WERI-Rb-1 (cell line): ENCODE measurements at places on chromosomes 2 and 18.
A peak's percentile ranks its signal among the peaks of the same experiment; 100 is the strongest.

GRCh38 chr2:128564551-128564950 lies 245.9 kb upstream of the HS6ST1 start:
- no peak for DNase-seq

DNA sequence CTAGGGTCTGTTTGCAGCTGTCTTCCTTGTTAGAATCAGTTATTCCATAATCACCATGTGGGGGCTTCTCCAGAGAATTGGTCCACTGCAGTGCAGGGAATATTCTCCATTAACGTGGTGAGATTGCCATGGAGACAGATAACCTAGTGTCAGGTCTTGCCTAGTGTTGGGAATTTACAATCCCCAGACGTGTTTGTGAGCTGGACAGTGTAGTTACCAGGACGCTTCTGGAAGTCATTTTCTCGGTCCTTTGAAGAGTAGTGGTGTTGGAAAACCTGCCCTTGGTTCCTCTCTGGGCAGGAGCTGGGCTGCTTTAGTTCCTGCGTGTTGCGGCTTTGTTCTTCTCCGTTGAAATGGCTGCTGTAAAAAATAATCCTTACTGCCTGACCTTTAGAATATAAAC lies 68.8 kb upstream of the LYPD6B start:
- DNase-seq: no peak

DNA sequence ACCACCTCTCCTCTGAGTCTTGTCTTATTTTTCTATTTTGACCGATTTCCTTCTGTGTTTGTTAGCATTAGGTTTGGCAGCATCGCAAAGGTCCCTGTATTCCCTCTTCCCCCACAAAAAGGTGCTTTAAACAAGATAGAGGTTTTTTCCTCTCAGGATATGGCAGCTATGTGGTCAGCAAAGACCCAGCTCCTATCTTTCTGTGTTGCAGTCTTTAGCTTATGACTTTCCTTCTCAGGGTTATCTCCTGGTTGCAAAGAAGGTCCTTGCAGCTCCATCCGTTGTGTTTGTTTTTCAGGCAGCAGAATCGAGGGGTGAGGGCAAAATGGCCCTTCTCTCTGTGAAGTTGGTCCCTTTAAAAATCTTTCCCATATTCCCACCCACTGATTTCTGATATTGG lies 38.4 kb downstream of the GALNT1 start:
- no peak for DNase-seq

DNA sequence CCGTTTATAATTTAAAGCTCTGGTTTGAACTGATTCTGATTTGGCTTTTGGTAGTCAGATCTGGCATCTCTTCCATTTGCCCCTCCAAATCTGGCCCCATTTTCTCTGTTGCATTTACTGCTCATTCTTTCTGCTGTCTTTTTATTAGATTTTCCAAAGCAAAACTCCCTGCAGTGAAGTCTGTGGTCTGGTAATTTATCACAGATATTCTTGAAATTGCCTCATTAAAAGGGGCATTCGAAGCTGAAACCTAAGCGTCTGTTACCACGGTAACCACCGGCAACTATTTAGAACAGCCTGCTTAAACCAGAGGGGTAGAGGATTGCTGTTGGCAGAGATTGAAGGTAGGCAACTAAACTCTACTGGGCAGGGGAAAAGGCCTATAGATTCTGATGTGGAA lies 111.5 kb upstream of the UPP2 start:
- DNase-seq: no peak

DNA sequence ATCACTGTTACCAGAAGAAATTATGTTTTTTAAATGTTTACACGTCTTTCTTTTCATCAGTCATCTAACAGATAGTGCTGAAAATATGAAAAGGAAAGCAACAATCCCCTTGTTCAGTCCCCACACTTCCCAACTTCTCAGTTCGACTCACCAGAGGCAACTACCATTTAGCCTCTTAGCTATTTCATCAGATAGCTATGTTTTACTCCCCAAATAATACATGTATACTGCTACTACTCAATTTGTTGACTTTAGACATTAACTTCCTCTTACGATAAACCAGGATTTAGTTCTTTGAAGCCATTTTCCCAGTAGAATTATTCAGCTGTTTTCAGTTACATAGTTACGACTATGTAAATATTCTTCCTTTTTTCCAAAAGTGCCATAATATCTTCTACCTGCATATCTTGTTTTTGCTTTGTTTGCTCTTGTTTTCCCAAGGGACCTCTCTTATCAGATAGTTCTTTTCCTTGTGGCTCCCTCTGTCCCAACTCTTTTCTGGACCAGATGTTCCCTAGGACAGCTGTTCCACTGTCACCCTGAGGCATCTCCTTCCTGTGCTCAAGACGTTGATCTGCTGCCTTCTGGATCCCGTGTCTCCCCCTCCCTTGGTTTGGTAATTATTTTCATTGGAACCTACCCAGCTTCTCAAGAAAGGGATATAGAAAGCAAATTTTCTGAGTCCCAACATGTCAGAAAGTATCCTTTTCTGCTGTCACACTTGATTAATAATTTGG lies 289.3 kb upstream of the TANK start:
- DNase-seq: no peak

GRCh38 chr2:165647409-165647808 lies 146.6 kb downstream of the GALNT3 start:
- no peak for DNase-seq

GRCh38 chr2:76642129-76642528 lies 880.0 kb downstream of the LRRTM4 start:
- DNase-seq: no peak

GRCh38 chr2:49162151-49162550 lies 7.8 kb upstream of the FSHR start:
- no peak for DNase-seq

DNA sequence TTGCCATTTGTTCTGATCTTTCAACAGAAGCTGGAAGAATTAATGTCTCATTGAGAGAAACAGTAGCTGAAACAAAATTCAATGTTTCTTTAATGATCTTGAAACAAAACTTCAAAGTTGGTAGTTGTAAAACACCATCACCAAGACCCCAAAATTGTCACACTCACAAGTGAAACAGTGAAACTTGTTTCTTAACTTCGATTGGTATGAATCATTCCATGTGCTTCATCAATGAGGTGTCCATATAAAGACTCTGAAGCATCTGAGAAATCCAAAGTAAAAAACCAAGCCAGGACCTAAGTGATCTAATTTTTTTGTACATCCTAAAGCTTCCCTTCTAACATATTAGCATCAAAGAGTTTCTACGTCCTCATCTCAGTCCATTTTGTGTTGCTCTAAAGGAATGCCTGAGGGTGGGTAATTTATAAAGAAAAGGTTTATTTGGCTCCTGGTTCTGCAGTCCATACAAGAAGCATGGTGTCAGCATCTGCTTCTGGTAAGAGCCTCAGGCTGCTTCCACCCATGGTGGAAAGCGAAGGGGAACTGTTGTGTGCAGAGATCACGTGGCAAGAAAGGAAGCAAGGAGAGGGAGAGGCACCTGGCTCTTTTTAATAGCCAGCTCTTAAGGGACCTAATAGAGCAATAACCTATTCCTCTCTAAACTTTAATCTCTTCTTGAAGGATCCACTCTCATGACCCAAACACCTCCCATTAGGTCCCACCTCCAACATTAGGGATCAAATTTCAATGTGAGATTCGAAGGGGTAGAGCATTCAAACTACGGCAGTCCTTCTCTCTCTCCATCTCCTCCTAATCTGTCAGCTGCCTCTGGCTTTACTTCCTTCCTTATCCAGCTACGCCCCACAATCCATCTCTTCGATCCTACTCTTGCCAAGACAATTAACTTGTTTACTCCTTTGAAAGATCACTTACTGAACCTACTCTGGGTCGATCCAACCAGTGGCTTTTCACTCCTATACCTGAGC lies 20.7 kb upstream of the TLK1 start:
- DNase-seq: no peak

GRCh38 chr18:3217948-3218647 lies 1.7 kb downstream of the MYOM1 start:
- peak; percentile 51 for DNase-seq

- DNase-seq: no peak
Measured at GRCh38 chr2:42164046-42164445, 5.1 kb upstream of the EML4 start.

- no peak for DNase-seq
Measured at GRCh38 chr2:18585526-18585925, 3.8 kb downstream of the NT5C1B start.

- DNase-seq: no peak
Measured at GRCh38 chr2:236180076-236180816, 12.1 kb upstream of the GBX2 start.

GRCh38 chr18:48946329-48946835 lies 4.4 kb downstream of the SMAD7 start:
- no peak for DNase-seq

GRCh38 chr2:28754321-28754720 lies 2.7 kb downstream of the PPP1CB start:
- no peak for DNase-seq

GRCh38 chr18:67583621-67584020 lies 67.1 kb upstream of the DSEL start:
- no peak for DNase-seq

GRCh38 chr2:174493549-174494331 lies 6.9 kb upstream of the GPR155 start:
- DNase-seq: no peak

- no peak for DNase-seq
Measured at GRCh38 chr18:3180325-3180724, 39.4 kb downstream of the MYOM1 start.

DNA sequence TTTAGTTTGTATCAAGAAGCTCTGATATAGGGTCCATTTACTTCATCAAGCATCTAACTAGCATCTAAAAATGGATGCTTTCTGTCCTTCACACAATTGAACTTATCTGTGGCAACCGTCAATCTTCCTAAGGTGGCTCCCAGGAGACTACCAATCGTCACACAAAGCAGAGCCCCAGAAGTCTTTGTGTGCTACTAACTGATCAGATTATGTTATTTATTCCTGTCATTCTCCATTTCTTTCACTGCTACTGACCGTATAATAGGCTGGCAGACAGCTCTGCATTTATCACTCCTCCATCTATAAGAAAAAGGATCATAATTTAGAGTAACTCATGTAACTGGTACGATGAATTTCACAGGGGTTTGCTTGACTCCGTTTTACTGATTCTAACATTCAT lies 585.0 kb upstream of the NXPH2 start:
- no peak for DNase-seq

GRCh38 chr18:11548396-11548795 lies 61.0 kb upstream of the SLC35G4 start:
- no peak for DNase-seq

DNA sequence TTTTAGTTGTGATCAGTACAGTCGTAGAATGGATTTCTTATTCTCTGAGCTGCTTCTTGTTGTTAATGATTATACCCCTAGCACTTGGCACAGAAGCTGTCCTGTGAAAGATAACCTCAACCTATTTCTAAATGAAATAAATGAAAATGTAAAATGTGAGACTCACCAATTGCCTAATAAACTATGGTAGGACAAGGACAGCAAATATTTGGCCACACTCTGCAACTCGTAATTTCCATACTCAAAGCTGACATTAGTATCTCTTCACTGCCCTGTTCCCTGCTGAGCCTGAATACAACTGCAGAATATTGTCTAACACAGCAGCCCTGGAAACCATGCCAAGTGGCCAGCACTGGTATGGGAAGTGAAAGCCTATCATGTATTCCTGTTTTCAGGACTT lies 34.5 kb downstream of the TMEM182 start:
- no peak for DNase-seq

DNA sequence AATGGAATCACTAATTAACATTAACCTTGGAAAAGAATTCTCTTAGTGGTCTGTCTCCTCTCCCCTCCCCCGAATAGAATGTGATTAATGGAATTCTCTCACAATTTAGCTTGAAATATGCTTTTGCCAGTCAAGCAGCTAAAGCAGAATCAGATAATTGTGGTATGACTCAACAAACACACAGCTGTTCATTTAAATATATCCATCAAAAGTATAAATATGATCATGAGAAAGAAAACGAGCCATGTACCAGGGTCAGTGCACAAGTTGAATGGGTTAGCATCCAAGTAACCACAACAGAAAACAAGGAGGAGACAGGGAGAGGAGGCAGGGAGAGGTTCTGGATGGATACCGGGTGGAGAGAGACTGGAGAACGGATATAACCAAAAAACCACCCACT lies 66.9 kb downstream of the ACVR1 start:
- no peak for DNase-seq

GRCh38 chr2:125490308-125490707 lies 1165.7 kb upstream of the GYPC start:
- no peak for DNase-seq

GRCh38 chr18:79245517-79246001 lies 150.2 kb upstream of the NFATC1 start:
- DNase-seq: no peak

GRCh38 chr2:62313449-62314227 lies 117.7 kb downstream of the B3GNT2 start:
- DNase-seq: no peak

DNA sequence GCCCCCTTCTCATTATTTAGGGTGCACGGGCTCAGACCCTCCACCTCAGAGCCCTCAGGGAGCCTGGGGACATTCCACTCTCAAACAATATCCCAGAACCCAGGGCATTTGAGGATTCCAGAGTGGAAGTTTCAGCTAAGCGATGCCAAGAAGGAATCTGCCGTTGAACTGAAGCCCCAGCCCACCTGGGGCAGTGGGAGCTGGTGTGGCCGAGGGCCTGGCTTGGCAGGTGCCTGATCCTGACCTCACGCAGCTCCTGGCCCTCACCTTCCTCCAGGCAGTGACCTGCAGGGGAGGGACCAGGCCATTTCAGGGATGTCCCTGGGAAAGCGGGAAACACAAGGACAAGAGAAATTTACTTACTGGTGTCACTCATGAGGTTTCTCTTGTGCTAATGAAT lies 58.2 kb downstream of the ACKR3 start:
- no peak for DNase-seq

GRCh38 chr2:117856415-117857210 lies 42.1 kb downstream of the DDX18 start:
- no peak for DNase-seq

GRCh38 chr18:45334191-45334590 lies 281.1 kb upstream of the SLC14A2 start:
- no peak for DNase-seq

DNA sequence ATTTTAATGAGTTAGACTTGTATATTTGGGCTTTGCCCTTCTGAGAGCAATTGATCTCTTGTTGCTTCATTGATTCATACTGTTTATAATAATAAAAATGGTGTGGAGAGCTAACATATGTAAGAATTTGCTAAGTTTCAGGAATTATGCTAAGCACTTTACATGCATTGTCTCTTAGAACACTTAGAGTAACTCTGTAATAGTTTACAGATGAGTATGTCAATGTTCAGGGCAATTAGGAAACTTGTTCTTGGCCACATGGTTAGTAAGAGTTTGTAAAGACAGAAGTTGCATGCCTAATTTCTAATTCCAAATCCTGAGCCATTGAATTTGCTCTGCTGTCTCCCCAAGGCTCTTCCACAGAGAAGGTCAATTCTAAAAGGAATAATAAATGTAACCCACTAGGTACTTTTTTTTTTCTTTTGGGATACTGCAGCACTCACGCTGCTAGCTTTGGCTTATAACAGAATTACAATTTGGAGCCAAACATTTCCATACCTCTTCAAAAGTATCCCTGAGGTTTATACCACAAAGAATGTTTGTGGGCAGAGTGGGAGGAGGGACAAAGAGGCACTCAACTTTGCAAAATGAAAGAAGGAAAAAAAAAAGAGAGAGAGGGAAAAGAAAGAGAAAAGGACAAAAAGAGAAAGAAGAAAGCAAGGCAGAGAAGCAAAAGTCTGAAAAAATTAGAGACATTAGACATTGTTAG lies 232.4 kb downstream of the CALCRL start:
- no peak for DNase-seq
